ENCODE measurements at places on chromosomes 12 and 14.

DNA sequence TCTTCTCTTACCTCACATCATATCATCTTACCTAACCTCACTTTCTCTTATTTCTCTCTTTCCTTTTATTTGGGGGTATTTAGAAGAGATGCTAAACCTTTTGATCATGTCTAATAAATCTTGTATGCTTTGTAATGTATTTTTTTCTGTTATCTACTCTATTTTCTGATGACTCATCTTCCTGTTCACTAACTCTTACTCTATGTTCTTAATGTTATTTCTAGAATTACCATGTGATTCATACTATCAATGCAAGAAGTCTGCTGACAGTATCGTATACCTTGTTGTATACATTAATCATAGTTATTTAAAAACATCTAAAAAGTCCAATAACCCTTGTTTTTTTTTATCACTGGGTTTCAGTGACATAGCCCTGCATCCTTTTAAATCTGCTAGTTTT, 62.3 kb downstream of the MGAT4C start:
- no peak for DNase-seq

DNA sequence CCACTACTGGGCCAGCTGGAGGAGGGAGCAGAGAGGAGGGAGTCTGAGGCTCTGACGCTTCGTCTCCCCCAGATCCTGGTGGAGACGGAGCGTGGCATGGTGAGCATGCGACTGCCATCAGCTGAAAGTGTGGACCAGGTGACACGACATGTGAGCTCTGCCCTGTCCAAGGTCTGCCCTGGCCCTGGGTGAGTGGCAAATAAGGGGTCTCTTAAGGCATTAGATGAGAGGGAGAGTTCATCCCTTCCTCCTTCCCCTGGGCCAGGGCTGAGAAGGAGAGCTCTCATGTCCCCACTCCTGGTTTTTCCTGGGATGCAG, 2.5 kb downstream of the CARMIL3 start:
- DNase-seq: no peak

GRCh38 chr14:28138341-28138740, 628.2 kb upstream of the FOXG1 start:
- DNase-seq: no peak

DNA sequence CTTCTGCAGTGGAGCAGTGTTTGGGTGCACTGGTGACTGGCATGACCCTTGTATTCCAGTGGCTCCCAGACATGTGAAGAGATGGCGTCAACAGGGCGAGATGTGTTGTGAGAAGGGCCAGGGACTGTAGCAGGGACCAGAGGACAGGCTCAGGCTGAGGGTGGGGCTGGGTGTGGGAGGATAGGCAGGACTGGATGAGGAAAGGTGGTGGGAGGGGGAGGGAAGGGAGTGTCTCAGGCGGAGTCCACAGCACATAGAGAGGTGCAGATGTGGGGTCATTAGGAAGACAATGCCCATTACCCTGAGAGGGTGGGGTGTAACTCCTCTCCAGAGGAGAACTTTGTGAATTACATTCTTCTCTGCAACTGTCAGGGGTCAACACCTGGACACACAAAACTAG, 78.5 kb downstream of the DICER1 start:
- no peak for DNase-seq

- no peak for DNase-seq
Observed at GRCh38 chr12:12715459-12716150, 1.6 kb upstream of the CDKN1B start.

DNA sequence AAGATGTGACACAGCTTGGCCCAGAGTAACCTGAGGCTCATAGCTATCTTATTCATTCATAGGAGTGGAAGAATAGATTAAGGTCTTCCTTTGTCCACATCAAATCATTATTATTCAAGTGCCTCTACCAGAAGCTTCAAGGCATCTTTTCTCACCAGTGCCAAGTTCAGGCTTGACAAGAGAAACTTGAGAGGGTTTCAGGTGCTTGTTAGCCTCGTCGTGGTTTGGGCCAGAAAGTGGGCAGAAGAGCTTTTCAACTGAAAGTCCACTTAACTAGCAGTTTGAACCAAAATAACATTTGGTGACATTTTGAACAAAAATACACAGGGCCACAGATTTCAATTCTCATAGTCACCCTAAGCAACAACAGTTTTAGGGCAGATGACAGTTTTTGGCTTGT, 1184.2 kb downstream of the FLRT2 start:
- no peak for DNase-seq

DNA sequence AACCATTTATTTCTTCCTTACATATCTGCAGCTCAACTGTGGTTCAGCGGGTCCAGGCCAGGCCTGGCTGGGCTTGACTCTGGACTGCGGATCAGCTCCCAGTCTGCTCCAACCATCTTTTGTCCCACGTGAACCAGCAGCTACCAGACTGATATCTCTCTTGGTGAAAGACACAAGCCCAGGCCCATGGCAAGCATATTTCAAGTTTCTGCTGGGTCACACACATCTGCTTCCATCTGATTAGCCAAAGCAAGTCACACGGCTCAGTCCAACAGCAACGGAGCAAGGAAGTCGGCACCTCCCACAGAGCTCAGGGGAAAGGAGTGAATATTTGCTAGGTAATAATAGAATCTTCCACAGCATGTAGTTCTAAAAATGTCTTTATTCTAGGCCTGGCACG, 24.7 kb upstream of the MARK3 start:
- DNase-seq: no peak

DNA sequence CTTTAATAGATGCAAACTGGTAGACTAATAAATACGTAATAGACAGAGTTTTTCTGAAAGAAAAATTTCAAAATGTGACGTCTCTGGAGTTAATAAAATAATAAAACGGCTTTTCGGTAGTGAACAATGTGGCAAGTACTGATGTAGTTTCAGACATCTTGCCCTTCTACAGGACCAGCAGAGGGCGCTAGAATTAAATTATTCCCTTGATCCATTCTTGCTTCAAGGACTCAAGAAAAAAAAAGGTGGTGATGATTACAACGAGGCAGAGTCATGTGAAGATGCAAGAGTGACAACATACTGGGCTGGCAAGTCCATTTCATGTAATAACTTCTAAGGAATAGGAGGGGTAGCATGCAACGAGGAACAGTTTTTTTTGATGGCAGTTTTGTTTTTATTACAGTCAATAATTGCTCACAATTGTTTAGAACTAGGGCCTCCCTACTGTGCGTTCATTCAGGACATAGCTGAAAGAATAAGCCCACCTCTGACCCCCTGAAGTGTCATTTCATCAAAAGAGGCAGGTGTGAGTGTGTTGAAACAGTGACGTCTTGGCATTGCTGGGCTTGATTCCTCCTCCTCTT, 101.0 kb upstream of the GZMB start:
- DNase-seq: no peak

- DNase-seq: no peak
Observed at GRCh38 chr14:33717866-33718265, 233.0 kb downstream of the EGLN3 start.

DNA sequence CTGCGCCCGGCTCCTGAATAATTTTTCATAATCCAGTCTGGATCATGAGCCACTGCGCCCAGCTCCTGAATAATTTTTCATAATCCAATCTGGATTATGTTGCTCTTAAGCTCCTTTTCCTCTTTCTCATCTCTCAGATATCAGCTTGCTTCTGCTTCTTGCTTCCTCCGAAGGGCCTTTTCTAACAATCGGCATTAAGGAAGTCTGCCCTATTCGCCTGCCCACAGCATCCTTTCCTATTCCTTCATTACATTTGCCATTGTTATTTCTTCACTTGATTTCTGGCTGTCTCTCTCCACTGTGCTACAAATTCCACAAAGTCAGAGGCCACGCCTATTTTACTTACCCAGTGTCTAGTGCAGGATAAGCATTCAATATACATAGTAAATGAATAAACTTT, 83.5 kb downstream of the TTC7B start:
- DNase-seq: no peak

DNA sequence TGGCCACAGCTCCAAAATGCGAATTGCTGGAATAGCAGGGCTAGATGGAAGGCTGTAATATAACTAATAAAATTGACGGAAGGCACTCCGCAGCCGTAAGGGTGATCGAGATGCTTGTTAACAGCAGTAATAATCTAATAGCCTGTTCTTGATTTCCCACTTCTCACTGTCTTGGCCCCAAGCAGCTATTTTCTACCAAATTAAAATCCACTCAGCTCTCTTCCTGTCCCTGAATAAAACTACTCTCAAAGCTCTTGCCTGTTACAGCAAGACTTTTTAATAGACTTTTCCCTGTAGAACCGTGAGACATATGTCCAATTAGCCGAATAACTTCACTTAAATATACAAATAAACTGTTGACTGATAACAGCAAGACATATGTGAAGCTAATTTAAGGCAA, 38.0 kb downstream of the ADCK1 start:
- DNase-seq: no peak

- DNase-seq: no peak
Observed at GRCh38 chr14:58535044-58535443, 102.7 kb upstream of the DACT1 start.

- DNase-seq: no peak
Observed at GRCh38 chr14:80212023-80212397, 706 bp upstream of the DIO2 start.

GRCh38 chr12:2958432-2959191, 585 bp upstream of the TEAD4 start:
- no peak for DNase-seq
